ENCODE measurements at places on chromosomes 12 and 14. TPM values are rescaled to one million over a fixed set of nuclear protein-coding genes. Genes with fewer than 3 reads are reported as not detected.

CCDC175 gene
- not detected for total RNA-seq

PPFIA2 gene
- not detected for total RNA-seq

ARPC3 gene
- 81.1 TPM for total RNA-seq

TBX3 gene
- total RNA-seq, result 32.4 TPM

TRIM9 gene
- 0.55 TPM for total RNA-seq

WNT5B gene
- 2.5 TPM for total RNA-seq

COCH gene
- 1.0 TPM for total RNA-seq

GUCY2C gene
- not detected for total RNA-seq
